ENCODE measurements at places on chromosomes 2 and 18. TPM values are rescaled to one million over a fixed set of nuclear protein-coding genes. Genes with fewer than 3 reads are reported as not detected.

The WDSUB1 gene
- total RNA-seq = 12.1 TPM

The SLC9A4 gene
- not detected for total RNA-seq

The FAM237A gene
- total RNA-seq = 2.0 TPM

DNA sequence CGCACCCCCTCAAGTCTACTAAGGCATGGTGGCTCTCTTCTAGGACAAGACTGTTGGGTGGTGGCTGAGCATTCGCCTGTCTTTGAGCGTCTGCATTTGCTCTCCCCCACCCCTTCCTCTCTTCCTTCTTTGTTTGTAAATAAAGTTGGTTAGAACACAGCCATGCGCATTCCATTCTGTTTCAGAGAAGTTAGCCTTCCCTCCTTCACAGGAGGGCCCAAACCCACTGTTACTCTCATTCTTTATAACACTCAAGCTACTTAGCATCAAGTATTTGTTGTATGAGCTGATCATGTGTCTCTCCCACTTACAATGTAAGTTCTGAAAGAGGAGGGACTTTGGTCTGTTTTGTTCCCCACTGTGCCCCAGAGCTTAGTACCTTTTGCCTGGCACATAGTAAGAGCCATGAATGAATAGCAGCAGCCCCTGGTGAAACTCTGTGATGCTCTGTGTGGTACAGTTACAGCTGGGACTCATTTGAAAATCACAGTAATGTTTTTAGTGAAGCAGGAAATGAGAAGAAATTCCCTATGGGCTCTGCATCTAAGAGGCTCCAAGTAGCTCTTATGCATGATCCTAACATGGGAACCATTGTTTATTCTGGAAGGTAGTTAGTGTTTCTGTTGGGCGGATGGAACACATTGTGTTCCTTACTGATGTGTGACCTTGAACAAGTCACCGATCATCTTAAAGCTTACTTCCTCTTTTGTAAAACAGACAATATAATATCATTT, 7.7 kb downstream of the MGAT5 start:
- DNase-seq = no peak

- DNase-seq = no peak
Measured at GRCh38 chr2:20560891-20561636, 89.8 kb downstream of the HS1BP3 start.

DNA sequence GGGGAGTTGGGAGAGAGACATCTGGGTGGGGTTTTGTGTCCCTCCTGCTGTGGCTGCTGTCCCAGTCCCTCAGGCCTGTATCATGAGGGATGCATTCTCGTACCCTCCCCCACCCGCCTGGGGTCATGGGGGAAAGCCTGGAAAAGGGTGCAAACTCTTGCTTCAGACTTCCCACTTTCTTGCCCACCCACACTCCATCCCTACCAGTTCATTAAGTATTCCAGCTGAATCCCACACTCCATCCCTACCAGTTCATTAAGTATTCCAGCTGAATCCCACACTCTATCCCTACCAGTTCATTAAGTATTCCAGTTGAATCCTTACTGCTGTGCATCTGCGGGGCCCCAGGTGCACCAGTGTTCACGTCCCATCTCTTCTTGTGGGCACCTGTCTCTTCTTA, 116.3 kb downstream of the ACAA2 start:
- no peak for DNase-seq

Data from left ventricle myocardium superior (tissue), 1 donor.